ENCODE measurements at places on chromosomes 2 and 18.

DNA sequence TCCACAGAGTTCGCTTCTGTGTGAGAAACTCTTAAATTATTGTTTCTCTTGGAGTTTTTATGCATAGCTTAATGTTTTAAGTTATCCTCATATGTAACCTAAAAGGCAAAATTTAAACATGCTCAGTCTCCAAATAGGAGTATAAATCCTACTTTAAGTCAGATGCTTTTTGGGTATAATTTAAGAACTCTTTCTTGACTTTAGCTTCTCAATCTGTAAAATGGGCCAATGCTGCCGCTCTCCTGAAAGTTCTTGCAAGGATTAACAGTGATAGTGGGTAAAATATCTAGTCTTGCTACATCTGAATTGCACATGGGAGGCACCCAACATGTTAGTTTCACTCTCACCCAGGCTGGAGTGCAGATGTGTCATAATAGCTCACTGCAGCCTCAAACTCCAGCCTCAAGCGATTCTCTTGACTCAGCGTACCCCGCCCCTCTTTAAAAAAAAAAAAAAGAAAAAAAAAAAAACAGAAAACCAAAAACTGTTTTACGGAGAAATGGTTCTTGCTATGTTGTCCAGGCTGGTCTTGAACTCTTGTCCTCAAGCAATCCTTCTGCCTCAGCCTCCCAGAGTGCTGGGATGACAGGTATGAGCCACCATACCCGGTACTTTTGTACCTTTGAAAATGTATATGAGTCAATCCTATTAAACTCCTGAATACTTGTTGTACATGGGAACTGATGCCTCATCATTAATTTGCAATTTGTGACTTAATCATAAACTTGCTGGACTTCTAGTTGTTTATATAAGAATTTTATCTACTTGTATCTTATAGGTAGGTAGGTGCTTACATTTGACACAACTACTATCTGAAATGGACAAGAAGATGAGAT is 1.8 kb downstream of the FBXO48 start:
- DNase-seq: no peak

GRCh38 chr18:22136395-22136794 is 33.0 kb upstream of the GATA6 start:
- no peak for DNase-seq

DNA sequence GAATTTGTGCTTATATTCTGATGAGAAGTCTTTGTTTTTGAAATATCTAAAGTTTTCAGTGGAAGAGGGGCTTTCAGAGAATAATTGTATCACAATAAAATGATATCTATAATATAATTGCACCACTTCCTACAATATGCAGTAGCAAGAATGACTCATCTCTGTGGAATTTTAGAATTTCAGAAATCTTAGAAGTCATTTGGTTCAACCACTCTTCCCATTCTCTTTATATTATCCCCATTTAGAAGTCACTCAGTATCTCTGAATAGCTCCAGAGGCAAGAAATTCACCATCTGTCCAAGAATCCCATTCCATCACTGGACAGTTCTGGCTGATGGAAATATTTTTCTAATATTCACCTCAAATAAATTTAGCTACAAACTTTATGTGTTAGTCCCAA is 59.3 kb upstream of the CCDC68 start:
- no peak for DNase-seq

DNA sequence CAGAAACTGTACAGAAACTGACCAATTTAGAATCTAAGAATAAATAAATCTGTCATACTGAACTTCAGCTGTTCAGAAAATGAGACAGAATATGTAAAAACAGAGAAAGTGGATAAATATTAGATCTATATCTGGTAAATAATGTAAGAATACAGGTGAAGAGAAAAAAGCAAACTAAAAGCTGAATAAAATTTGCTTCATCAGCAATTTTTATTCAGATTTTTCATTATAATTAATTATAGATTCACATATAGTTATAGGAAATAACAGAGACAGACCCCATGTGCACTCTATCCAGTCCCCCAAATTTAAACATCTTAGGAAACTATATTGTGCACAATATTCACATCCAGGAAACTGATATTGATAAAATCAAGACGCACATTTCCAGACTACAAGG is 299.2 kb downstream of the EXOC6B start:
- no peak for DNase-seq

DNA sequence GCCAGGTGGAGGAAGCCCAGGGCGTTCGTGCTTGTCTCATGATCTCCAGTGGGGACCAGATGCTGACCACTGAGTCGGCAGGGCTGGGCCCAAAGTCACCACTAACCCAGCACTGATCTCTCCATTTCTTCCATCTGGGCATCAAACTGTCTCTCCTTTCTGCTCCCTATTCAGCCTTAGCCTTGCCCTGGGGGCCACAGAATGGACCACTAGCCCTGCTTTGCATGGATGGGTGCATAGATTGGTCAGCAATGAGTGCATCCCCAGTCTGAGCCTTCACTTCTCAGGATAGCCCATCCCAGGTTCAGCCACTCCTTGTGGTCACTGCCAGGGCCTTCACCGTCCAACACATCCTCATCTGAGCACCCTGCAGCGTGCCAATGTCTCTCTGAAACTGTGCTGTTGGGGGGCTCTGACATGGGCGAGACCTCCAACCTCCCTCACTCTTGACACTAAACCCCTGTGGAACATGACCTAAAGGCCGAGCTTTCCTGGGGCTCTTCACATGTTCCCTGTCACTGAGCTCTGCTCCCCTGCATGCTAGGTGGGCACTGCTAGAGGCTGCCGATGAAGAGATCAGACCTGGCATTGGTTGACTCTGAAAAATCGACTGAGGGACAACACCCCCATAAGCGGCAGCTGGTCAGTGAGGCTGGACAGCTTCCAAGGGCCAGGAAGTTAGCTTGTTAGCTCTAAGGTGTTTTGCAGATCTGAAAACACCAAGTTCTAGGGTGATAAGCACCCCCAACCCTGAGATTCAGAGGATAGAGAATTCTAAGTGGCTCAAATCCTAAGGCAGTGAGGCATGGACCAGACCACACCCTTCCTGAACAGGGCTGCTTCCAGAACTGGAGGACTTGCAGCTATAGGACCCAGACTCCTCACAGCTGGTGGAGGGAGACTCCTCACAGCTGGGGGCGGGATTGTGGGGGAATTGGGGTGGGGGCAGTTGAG is 61.7 kb downstream of the HS1BP3 start:
- DNase-seq: no peak

DNA sequence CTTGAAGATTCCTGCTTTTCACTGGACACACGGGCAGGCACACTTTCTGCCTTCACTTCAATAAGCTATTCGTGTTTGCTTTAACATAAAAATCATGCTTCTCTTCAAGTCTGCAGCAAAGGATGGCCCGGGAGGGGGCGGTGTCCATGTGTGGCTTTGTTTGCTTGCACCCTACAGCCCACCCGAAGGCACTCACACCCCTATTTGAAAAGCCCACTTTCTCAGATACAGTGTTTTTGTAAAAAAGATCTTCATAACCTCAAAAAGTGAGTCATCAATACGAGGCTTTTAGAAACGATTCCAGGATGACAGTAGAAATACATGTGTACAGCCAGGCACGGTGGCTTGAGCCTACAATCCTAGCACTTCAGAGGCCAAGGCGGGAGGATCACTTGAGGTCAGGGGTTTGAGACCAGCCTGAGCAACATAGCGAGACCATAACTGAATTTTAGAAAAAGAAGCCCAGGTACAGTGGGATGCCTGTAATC is 36.5 kb upstream of the HPCAL1 start:
- no peak for DNase-seq

DNA sequence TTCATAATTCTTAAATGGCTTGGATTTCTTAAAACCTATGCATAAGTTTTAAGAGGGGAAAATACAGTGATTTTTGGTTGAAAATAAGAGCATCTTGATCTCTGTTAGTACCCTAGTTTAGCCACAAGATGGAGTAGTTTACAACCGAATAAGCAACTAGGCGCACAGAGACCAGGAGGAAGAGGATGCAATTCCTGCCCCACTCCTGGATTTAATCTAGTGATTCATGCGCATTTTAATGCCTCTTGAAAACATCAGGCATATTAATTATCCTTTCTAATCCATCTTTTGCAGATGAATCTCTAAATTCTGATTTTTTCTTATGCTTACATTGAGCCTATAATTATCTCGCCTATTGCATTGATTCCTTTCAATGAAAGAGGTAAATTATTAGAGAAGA is 76.7 kb downstream of the MRPS9 start:
- no peak for DNase-seq

GRCh38 chr18:26468931-26469340 is 79.4 kb downstream of the KCTD1 start:
- DNase-seq: no peak

DNA sequence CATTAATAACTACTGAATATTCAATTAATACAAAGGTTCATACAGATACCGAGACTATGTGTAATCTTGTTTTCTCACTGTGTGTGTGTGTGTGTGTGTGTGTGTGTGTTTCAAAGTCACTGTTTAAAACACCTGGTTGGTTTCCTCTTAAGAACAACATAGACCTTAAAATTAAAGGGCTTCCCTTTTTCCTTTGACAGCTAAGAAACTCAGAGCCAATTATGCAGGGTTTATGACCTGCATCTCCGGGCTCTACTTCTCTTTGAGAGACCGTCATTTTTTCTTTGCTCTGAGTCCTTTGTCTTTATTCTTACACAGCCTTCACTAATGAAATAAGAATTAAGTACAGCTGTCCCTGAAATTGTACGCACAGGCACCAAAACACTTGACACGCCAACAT is 145.6 kb downstream of the HDAC4 start:
- no peak for DNase-seq

DNA sequence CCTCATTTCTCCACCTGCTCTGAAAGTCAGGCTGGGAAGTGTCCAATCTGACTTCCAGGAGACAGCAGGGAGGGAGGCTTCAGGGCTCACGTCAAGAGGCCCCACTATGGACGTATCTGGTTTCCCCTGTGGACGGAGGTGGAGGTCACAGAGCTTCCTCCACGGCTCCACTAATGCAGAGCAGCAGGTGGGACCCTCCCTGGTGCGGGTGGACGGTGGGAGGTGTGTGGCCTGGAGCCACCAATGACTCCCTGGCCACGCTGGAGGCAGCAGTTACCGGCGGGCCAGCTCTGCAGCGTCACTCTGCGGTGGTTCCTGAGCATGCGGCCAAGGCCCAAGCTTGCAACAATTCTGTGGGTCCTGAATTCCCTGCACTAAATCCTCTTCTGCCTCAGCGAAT is 9.0 kb downstream of the CRACDL start:
- DNase-seq: no peak

DNA sequence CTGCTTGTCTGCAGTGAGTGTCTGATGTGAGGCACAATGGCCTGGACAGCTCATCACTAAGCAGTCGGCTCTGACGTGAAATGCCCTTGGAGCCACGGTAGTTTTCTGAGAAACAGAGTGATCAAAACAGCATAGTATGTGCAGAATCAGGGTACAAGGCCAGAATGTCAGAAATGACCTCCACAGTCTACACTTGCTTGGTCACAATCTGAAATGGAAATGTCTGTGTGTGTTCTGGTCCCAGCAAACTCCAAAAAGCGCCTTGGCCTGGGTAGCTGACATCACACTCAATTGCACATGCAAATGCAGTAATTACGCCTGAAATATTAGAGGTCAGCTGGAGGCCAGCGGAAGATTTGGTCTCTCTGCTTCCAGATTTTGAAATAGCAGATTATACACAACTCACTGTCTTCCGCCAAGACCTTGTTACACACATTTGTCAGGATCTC is 95.4 kb downstream of the CTAGE1 start:
- DNase-seq: no peak

DNA sequence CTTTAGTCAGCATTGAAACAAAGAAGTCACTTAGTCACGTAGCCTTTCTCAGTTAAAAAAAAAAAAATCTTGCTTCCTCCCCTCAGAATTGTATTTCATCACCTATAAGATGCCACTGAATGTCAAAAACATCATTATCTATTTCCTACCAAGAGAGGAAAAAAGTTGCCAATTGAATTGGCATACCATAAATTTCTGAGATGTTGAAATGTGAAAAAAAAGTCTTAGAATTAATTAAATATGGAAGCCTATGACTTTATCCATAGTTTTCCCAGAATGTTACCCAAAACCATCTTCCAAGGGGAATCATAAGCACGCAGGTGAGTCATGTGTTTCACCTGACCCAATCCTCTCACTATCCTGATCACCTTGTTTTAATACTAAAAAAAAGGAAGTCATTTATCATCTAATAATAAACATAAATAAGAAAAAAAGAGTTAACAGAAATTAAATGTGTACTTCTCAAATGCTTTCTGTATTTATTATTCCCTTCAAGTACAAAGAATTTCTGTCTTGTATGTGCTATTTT is 205.7 kb downstream of the TCF4 start:
- no peak for DNase-seq

GRCh38 chr2:176409671-176410070 is 140.4 kb downstream of the MTX2 start:
- no peak for DNase-seq

Measured in stimulated activated CD4-positive, alpha-beta T cell treated with anti-CD3 and anti-CD28 coated beads, Interleukin-15, amount 100 ng/mL, for 1 hour (primary cell).